ENCODE measurements at places on chromosomes 7 and 10.

DNA sequence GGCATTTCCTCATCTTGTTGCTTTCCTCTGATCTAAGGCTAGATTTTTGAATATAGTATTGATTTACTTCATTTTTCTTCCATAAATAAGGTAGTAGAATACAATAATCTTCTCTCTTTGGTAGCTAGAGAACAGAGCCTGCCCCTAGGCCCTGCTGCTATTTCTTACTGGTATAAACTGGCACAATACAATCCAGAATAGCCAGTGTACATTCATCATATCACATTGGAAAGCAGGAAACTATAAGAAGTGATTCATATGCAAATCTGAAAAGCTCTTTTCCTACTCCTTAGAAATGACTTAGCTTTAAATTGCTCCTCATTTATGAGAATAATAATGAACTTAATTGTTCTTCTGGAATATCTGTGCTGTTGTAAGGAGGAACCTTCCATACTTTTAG lies 100.2 kb downstream of the KCND2 start:
- DNase-seq: no peak

- peak; percentile 25 for DNase-seq
Measured at GRCh38 chr7:47335557-47336471, 246.1 kb downstream of the TNS3 start.

DNA sequence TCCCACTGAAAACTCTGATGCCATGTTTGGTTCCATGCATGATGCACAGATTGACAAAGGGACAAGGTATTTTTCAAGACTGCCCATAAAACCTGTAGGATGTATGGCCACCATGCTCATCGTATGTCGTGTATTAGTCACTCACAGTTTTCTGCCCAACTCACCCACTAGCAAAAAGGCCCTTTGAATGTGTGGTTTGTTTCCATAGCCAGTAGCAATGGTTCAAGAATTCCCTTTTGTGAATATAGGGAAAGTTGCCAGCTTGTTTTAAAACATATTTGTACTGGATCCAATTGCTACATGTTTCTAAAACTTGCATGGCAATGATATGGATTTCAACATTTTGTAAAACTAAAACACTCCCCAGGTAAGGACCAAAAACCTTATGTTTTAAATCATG lies 280.9 kb upstream of the YAE1 start:
- DNase-seq: no peak

- DNase-seq: no peak
Measured at GRCh38 chr7:121032645-121033460, 44.3 kb downstream of the CPED1 start.

- DNase-seq: no peak
Measured at GRCh38 chr7:691361-692045, 35.0 kb upstream of the DNAAF5 start.

GRCh38 chr10:552679-553078 lies 136.8 kb downstream of the DIP2C start:
- DNase-seq: no peak
